Activated CD8-positive, alpha-beta memory T cell treated with anti-CD3 and anti-CD28 coated beads for 1 hour (primary cell): ENCODE measurements at places on chromosomes 3 and 15.

- DNase-seq = no peak
Observed at GRCh38 chr3:130354430-130354829, 9.0 kb downstream of the COL6A5 start.

GRCh38 chr3:135214400-135214799, 419.3 kb downstream of the EPHB1 start:
- no peak for DNase-seq

- no peak for DNase-seq
Observed at GRCh38 chr3:176692966-176693785, 504.1 kb downstream of the TBL1XR1 start.

- no peak for DNase-seq
Observed at GRCh38 chr3:58157700-58158099, 53.1 kb downstream of the DNASE1L3 start.

DNA sequence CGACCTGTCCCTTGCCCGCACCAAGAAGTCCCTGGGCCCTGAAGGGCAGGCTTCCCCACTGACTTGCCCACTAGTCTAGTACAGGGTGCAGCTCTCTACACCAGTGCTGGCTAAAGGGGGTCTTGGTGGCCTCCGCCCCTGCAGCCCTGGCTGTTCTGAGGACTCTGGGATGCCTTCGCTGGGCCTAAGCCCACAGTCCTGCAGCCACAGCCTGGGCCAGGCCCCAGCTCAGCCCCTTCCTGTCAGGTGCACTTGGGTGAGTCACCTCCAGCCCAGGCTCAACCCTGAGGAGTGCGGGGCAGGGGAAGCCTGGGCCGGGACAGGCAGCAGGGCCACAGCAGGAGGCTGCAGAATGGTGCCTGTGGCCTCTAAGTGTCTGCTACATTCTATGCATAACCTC, 971 bp downstream of the C3orf22 start:
- DNase-seq = no peak

DNA sequence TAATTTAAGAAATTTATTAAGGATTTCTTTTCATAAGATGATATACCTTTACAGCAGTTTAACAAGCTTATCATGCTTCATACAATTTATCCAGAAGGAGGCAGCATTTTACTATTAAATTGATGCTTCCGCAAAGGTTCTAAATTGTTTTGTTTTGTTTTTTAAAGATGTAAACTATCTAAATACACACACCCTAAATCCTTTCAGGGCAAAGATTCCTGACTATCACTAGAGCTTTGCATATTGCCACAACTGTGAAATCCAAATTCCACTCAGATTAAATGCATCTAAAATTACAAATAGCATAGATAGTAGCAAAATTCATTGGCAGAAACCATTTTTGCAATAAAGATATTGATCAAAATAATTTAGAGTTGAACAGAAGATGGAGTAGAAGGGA, 44.5 kb upstream of the CCNL1 start:
- no peak for DNase-seq

GRCh38 chr3:167913219-167913835, 177.8 kb downstream of the SERPINI1 start:
- DNase-seq = no peak

DNA sequence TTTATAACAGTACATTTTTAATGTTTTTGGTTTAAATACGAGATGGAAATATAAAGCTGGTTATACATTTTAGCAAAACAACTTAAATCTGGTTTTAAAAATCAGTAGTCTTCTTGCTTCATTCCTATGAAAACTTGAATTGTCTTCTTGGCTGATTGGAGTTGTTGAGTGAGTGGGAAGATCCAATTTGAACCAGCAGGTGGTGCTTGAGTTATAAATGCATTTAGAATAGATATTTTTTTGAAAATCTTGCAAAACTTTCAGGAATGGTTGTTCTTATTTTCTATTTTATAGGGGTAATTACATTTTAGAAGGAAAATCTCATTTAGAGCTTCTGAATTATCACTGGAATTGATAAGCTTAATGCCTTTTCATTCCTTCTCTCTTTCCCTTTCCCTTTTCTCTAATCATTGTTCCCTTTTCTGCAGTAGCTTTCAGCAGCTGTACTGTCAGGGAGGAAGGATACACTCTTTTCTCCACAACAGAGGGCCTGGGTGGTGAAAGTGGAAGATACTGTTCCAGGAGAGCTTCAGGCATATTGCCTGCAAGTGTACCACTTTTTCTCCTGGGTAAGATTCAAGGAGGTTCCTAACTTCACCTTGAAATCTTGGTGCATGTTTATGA, 335.6 kb downstream of the NLGN1 start:
- DNase-seq = no peak

- no peak for DNase-seq
Observed at GRCh38 chr15:100393008-100393407, 51.2 kb upstream of the ADAMTS17 start.

DNA sequence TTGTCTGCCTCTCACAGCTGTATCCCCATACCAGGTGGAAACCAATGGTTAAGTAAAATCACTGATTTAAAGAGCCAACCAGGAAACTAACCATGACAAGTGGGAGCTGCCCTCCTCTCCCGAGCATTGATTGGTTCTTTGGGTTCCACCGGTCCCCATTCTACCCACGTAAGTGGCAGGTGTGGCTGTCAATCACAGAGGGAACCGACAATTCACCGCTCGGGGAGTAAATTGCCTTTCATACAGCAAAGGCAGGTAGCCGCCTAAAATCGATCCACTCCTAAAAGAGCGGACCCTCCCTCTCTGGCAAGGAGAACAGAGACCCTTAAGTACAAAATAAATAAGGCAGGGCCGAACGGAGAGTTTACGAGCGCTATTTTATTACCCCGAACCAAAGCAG, 1.2 kb downstream of the ERC2 start:
- no peak for DNase-seq

- DNase-seq = no peak
Observed at GRCh38 chr15:67070150-67070549, 4.7 kb downstream of the SMAD3 start.

DNA sequence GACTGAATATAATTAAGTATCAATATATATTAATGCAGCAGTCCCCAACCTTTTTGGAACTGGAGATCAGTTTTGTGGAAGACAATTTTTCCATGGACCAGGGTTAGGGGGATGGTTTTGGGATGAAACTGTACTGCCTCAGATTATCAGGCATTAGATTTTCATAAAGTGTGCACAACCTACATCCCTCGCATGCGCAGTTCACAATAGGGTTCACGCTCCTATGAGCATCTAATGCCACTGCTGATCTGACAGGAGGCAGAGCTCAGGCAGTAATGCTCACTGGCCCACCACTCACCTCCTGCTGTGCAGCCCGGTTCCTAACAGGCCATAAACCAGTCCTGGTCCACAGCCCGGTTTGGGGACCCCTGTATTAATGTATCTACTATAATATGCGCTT, 95.6 kb downstream of the ULK4 start:
- no peak for DNase-seq

GRCh38 chr15:100633763-100634075, 31.3 kb downstream of the ASB7 start:
- no peak for DNase-seq

- no peak for DNase-seq
Observed at GRCh38 chr3:77096966-77097890, 57.3 kb downstream of the ROBO2 start.

DNA sequence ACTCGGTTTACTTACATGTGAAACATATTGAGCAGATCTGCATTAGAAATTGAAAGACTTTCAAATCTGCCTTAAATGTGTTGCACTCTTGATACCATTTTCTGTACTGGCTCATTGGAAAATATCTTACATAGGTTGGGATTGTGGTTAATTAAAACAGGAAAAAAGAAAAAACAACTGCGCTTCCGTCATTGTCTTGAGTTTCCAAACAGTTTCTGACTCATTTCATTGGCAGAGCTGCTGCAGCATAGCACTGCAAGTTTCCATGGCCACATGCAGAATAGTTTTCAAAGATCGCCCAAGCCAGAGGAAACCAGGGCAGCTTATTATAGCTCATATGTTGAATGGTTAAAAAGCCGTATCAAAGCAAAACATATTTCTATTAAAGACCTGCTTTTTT, 446.6 kb upstream of the BCHE start:
- DNase-seq = no peak

DNA sequence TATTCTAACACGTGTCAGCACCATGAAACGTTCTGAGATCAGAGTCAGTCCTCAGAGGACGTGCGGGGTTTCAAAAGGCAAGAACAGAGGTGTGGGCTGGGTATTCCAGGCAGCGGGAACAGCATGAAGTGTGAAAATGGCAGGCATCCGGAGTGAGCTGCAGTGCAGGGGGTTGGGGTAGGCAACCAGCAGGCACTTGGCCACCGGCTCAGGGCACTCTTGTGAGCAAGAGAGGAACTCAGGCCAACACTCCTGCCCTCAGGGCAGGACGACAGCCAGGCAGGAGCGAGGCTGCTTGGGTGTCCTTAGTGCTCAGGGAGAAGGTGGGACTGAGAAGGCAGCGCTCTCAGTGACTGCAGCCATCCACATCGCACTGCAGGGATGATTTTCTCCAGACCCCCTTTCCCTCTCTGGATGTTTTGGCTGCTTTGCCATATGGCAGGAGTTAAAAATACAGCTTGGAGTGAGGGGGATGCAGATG, 151.1 kb downstream of the NUP210 start:
- no peak for DNase-seq
